ENCODE measurements at places on chromosomes 11 and 22. TPM values are rescaled to one million over a fixed set of nuclear protein-coding genes. Genes with fewer than 3 reads are reported as not detected.

GRCh38 chr11:107250017-107250416 lies 207.6 kb downstream of the CWF19L2 start:
- H3K4me3 ChIP-seq = no peak overlapping the region
- H3K27me3 ChIP-seq = no peaks in the 10 kb centered on the region
- no peaks in the 10 kb centered on the region for H3K36me3 ChIP-seq
- H3K27ac ChIP-seq = no peak overlapping the region
- peaks cover 7% of the 10 kb centered on the region for H3K4me1 ChIP-seq
- DNase-seq = no peak

DNA sequence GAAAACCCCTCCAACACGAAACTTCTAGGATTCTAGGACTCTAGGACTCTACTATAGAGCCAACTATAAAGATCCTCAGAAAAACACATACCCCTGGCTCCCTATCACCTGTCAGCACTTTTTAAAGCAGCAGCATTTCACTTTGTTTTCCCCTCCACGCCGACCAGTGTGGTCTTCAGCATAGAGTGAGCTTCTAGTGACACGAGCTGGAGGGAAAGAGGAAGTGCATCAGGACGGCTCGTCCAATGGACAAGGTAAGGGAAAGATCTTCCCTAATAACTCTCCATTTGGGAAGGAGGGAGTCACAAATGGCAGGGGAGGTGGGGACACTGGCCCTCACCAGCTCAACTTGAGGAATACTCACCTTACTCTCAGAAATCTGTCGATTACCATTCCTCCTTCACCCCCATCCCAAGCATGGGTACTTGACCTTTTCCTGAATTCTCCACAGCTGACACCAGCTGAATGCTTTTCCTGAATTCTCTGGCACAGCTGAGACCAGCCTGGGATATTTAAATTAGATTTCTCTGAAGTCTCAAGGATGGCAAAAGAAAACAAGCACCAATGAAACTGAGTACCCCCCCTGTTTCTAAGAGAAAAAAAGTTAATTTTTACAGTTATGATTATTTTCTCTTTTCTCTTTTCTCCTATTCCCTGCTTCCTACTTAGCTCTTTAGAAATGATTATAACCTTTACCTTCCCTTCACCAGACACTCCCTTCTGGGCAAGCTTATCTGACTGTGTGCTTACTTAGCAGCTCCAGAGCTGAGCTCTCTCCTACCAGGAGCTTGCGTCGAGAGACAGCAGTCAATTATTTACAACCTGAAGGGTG lies 33.3 kb upstream of the NNMT start:
- DNase-seq = no peak
- H3K27me3 ChIP-seq = peaks cover 7% of the 10 kb centered on the region
- no peaks in the 10 kb centered on the region for H3K4me1 ChIP-seq
- H3K27ac ChIP-seq = no peak overlapping the region
- H3K4me3 ChIP-seq = no peak overlapping the region

DNA sequence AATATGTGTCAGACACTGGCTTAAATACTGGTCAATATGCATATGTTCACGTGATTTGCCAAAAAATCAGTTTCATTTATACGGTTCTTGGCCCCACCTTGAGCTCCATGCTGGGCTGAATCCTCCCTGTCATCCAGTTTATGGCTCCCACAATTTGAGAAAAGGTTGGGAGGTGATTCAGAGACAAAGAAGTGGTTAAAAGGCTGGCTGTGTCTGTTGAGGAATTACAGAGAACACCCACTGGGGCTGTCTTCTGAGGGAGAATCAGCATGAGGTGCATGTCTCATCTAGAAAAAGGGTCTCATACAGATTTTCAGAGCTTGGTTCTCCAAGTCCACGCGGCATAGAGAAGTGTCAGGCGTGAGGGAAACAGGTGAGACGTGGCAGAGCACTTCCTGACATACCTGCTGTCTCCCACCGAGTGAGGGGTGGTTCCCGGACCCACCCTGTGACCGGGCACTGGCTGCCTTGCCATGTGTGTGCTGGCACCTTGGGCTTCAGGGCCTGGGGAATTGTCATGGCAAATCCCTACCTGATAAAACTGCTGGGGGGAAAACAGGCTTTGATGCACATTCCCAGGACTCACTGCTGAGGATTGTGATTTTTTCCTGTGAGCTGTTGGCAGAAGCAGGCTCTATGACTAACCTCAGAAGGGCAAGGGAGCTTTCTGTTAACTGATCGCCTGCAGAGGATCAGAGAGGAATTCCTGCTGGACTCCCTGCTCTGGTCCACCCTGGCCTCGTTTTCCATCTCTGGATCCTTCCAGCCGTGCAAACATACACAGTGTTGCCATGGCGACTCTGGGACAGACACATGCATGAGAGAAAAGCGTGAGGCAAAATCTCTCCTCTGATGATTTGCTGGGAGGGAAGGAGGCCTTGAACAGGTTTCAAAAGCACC lies 223.6 kb downstream of the ADAMTS15 start:
- H3K27ac ChIP-seq = no peak overlapping the region
- no peaks in the 10 kb centered on the region for H3K36me3 ChIP-seq
- no peak overlapping the region for H3K4me3 ChIP-seq
- no peaks in the 10 kb centered on the region for H3K27me3 ChIP-seq
- no peak for DNase-seq

DNA sequence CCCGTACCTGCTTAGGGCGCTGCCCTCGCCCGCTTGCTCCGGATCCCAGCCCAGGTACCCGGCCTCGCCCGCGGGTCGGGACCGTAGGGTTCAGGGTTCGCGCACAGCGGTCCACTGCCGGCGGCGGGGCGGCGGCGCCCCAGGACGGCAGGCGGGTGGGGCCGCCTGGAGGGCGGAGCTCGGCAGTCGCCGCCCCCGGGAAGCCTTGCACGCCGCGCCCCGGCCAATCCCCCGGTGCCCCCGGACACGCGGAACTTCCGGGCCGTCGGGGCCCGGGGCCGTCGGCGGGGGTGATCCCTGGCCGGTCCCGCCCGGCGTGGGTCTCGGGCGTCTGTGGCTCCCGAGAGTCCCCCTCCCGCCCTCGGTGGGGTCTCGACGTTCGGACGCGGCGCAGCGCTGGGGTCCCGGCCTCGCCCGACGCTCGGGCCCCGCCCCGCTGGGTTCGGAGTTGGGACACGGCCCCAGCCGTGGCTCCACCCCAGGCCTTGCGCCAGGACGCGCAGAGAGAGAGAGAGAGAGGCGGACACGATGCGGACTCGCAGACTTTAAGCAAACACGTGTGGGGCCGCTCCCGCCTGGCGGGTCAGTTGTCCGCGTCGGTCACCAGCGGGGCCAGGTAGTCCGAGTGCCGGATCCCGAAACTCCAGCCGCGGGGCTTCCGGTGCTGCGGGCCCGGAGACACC lies at the start of gene TYMP:
Gene TYMP, minus strand, starts transcription at position 116 of the 683 bp plus-strand sequence. CDS start 303 bp downstream, outside the sequence.
- peaks cover 31% of the 10 kb centered on the region for H3K4me1 ChIP-seq
- H3K27ac ChIP-seq = peak within 1 kb of the TSS; percentile 100
- H3K4me3 ChIP-seq = peak within 1 kb of the TSS; percentile 78
- no peaks in the 10 kb centered on the region for H3K27me3 ChIP-seq
- no peak for DNase-seq
- no peaks in the 10 kb centered on the region for H3K36me3 ChIP-seq

DNA sequence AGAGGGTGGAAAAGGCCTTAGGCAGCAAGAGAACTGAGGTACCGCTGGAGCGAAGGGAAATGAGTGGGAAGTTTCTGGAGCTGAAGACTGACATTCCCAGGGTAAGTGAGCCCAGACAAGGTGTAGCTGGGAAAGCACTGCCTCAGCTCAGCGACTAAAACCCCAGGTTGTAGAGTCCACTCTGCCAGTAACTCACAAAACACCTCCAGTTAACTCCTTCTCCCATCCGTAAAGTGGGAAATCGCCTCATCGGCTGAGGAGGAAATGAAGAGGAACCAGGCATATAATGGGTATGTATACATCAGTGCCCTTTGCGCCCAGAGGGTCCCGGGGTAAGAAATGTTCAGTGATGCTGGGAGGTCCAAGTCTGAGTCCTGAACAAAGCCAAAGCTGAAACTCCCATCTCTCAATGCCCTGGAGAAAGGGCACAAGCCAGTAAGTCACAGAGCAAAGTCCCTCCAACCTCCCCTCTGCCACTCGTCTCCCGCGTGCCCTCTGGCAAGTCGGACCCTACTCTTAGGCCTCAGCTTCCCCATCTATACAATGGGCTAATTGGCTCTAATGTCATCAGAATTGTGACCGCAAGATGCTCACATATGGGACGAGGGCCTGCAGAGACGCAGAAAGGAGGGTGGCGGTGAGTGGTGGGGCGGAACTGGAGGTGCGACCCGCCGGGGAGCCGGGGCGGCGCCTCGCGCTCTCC lies 588 bp downstream of the VPS37C start:
- no peaks in the 10 kb centered on the region for H3K27me3 ChIP-seq
- H3K4me3 ChIP-seq = peak overlapping the region; percentile 85
- H3K36me3 ChIP-seq = no peaks in the 10 kb centered on the region
- peak overlapping the region; percentile 96 for H3K27ac ChIP-seq

DNA sequence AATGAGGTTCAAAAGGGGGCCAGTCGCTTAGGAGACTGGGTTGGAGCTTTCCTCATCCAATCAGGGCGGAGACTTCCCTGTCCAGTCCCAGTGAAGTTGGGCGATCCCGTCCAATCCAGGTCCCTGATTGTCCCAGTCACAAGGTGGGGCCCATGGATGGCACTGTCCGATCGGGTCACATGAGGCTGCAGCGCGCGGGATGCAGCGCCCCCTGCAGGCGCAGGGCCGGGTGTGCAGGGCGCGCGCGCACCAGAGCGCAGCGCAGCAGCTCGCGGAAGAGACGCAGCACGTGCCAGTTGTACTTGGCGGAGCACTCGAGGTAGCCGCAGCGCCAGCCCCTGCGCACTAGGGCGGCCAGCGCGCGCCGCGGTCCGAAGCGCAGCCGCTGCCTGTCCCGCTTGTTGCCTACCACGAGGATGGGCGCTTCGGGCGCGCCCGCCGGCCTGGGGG lies 2.3 kb downstream of the RASL10A start:
- no peak for DNase-seq
- no peaks in the 10 kb centered on the region for H3K4me1 ChIP-seq
- no peak overlapping the region for H3K4me3 ChIP-seq

DNA sequence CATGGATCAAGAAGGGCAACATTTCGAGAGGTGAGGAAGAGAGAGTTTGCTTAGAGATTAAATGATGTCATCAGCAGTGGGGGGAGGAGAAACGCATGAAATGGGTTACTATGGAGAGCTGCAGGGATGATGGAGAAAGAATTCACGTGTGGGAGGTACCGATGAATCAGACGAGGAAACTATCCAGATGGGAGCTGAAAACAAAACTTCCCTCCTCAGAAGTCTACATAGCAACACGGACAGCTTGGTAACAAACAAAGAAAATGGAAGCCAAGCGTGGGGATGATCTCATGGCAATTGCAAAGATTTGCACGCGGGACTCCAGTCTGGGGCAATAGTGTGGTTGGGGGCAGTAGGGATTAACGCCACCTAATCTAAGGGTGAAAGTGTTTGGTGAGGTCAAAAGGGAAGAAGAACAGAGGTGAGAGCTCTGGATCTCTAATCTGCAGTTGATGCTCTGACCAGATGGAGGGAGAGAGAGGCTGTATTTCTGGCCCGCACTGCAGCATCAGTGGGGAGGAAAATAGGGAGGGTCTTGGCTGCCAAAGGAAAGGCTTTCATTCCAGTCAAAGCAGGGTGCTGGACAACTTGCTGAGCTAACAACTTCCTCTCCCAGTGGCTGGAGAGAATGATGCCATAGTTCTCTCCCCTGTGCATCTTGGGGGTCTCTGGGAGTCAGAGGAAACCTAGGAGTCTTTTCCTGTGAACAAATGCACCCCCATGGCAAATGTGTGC lies 43.4 kb upstream of the CSNK2A3 start:
- H3K4me1 ChIP-seq = no peaks in the 10 kb centered on the region
- H3K4me3 ChIP-seq = no peak overlapping the region
- H3K27me3 ChIP-seq = no peaks in the 10 kb centered on the region
- no peak for DNase-seq
- no peaks in the 10 kb centered on the region for H3K36me3 ChIP-seq

GRCh38 chr11:71329786-71330185 lies 77.4 kb upstream of the SHANK2 start:
- no peak overlapping the region for H3K27ac ChIP-seq
- no peak overlapping the region for H3K4me3 ChIP-seq
- DNase-seq = no peak
- no peaks in the 10 kb centered on the region for H3K36me3 ChIP-seq
- no peaks in the 10 kb centered on the region for H3K4me1 ChIP-seq
- H3K27me3 ChIP-seq = no peaks in the 10 kb centered on the region

DNA sequence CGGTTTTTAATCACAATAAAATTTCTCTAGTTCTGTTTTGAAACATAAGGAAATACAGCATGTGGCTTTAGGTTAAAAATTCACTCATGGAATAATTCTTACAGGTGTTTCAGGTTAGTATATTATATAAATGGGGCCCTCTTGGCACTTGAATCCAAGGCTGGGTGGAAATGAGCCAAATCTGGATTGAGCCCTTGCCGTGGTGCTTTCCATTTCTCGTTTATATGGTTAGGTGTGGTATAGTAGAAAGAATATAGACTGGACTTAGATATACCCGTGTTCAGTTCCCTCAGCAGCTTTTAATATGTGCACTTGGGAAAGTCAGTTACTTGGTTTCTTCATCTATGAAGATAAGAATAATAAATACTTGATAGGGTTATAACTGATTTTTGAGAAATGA lies 16.0 kb downstream of the ZFP91 start:
- H3K27ac ChIP-seq = no peak overlapping the region
- H3K27me3 ChIP-seq = no peaks in the 10 kb centered on the region
- no peak overlapping the region for H3K4me3 ChIP-seq
- H3K36me3 ChIP-seq = peaks cover 2% of the 10 kb centered on the region

- DNase-seq = no peak
- no peak overlapping the region for H3K4me3 ChIP-seq
- H3K36me3 ChIP-seq = no peaks in the 10 kb centered on the region
- no peaks in the 10 kb centered on the region for H3K27me3 ChIP-seq
- H3K4me1 ChIP-seq = no peaks in the 10 kb centered on the region
Observed at GRCh38 chr11:93394488-93394887, 63.9 kb downstream of the DEUP1 start.

GRCh38 chr11:123135863-123136446 lies 59.1 kb downstream of the CLMP start:
- no peak overlapping the region for H3K27ac ChIP-seq
- no peaks in the 10 kb centered on the region for H3K4me1 ChIP-seq
- no peak for DNase-seq

Gene PHLDA2
- polyA plus RNA-seq = 0.16 TPM

DNA sequence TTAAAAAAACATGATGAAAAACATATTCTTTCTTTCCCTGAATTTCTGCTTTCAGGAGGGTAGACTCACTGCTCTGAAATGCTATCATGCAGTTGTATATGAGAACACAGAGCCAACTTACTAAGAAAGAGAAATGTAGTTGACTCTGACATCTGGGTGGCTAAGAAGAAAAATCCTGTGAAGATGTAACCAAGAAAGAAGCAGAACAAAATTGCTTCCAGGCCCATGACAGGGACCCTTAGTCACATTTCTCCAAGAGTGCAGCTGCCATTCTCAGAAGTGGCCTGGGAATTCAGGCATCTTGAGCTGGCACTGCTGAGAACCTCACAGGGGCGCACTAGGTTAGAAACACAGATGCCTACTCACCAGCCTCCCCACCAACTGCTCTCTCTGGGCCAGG lies 73.6 kb downstream of the RPL27A start:
- no peak overlapping the region for H3K27ac ChIP-seq
- H3K27me3 ChIP-seq = no peaks in the 10 kb centered on the region
- no peak overlapping the region for H3K4me3 ChIP-seq
- no peaks in the 10 kb centered on the region for H3K36me3 ChIP-seq
- no peaks in the 10 kb centered on the region for H3K4me1 ChIP-seq
- no peak for DNase-seq

- peaks cover 5% of the 10 kb centered on the region for H3K27me3 ChIP-seq
- H3K4me1 ChIP-seq = no peaks in the 10 kb centered on the region
- H3K27ac ChIP-seq = no peak overlapping the region
- no peak overlapping the region for H3K4me3 ChIP-seq
- DNase-seq = no peak
- no peaks in the 10 kb centered on the region for H3K36me3 ChIP-seq
Observed at GRCh38 chr11:94773842-94774241, 5.7 kb downstream of the AMOTL1 start.

All from GM12878 (cell line).